ENCODE measurements at places on chromosomes 1 and 21. TPM values are rescaled to one million over a fixed set of nuclear protein-coding genes. Genes with fewer than 3 reads are reported as not detected.
A peak's percentile ranks its signal among the peaks of the same experiment; 100 is the strongest.

DNA sequence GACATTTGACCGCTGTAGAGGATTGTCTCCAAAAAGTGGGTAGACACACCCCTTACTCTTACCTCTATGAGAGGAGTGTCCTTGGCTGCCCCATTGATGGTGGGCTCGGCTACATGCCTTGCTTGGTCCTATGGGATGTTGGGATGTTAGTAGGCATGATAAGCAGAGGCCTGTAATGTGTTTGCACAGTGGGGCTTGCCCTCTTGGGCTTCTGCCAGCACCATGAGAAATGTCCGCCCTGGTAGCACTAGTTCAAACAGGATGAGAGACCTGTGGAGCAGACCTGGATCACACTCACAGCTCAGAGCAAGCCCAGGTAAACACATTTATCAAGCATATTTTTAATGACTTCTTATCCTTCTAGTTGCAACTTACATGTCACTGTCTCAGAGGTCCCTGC lies 54.2 kb downstream of the SH3GLB1 start:
- no peaks in the 10 kb centered on the region for H3K36me3 ChIP-seq
- no peaks in the 10 kb centered on the region for H3K4me1 ChIP-seq
- no peaks in the 10 kb centered on the region for H3K27me3 ChIP-seq
- no peak overlapping the region for H3K4me3 ChIP-seq
- no peak overlapping the region for H3K27ac ChIP-seq

DNA sequence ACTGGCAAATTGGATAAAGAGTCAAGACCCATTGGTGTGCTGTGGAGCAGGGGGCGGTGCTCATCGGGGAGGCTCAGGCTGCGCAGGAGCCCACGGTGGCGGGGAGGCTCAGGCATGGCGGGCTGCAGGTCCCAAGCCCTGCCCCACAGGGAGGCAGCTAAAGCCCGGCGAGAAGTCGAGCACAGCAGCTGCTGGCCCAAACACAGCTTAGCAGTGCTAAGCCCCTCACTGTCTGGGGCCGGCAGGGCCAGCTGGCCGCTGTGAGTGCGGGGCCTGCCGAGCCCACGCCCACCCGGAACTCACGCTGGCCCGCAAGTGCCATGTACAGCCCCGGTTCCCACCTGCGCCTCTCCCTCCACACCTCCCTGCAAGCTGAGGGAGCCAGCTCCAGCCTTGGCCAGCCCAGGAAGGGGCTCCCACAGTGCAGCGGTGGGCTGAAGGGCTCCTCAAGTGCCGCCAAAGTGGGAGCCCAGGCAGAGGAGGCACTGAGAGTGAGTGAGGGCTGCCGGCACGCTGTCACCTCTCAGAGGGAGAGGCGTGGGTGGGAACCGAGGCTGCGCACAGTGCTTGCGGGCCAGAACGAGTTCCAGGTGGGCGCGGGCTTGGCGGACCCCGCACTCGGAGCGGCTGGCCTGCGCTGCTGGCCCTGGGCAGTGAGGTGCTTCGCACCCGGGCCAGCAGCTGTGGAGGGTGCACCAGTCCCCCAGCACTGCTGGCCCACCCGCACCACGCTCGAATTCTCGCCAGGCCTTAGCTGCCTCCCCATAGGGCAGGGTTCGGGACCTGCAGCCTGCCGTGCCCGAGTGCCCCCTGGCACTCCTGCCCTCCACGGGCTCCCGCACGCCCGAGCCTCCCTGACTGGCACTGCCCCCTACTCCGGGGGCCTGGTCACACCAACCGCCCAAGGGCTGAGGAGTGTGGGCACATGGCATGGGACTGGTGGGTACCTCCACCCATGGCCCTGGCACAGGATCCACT lies 263.4 kb downstream of the GPR52 start:
- no peaks in the 10 kb centered on the region for H3K4me1 ChIP-seq
- no peak overlapping the region for H3K27ac ChIP-seq
- H3K36me3 ChIP-seq: no peaks in the 10 kb centered on the region
- H3K4me3 ChIP-seq: no peak overlapping the region
- no peaks in the 10 kb centered on the region for H3K27me3 ChIP-seq

- no peak for DNase-seq
- no peak overlapping the region for H3K27ac ChIP-seq
- H3K36me3 ChIP-seq: no peaks in the 10 kb centered on the region
These were observed 4.1 kb upstream of the ACOT11 start for GRCh38 chr1:54543729-54544496.

- H3K4me3 ChIP-seq: no peak overlapping the region
- peaks cover 3% of the 10 kb centered on the region for H3K36me3 ChIP-seq
- H3K27me3 ChIP-seq: no peaks in the 10 kb centered on the region
These were observed 3.4 kb downstream of the CBR1 start for GRCh38 chr21:36073181-36073580.

- no peaks in the 10 kb centered on the region for H3K36me3 ChIP-seq
- no peaks in the 10 kb centered on the region for H3K4me1 ChIP-seq
- H3K4me3 ChIP-seq: no peak overlapping the region
These were observed 53.5 kb upstream of the FOXD3 start for GRCh38 chr1:63268876-63269275.

DNA sequence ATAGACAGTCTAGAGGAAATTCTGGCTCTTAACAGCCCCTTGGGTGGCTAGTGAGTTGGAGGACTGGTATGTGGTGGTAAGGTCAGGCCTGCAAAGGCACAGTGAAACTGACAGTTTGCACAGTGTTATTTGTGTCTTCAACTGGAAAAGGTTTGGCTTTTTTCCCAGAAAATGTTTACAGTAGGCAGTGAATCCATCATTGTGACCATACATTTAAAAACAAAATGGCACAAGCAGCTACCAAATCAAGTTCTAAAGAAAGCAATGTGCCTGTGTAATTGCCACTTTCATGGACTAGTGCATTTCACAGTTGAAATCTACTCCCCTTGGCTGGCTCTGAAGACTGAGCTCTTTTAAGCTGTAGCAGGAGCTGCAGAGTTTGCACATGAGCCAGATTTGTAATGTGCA lies 24.8 kb downstream of the ATPAF1 start:
- H3K4me3 ChIP-seq: no peak overlapping the region
- DNase-seq: no peak
- no peaks in the 10 kb centered on the region for H3K27me3 ChIP-seq
- H3K36me3 ChIP-seq: peaks cover 5% of the 10 kb centered on the region

DNA sequence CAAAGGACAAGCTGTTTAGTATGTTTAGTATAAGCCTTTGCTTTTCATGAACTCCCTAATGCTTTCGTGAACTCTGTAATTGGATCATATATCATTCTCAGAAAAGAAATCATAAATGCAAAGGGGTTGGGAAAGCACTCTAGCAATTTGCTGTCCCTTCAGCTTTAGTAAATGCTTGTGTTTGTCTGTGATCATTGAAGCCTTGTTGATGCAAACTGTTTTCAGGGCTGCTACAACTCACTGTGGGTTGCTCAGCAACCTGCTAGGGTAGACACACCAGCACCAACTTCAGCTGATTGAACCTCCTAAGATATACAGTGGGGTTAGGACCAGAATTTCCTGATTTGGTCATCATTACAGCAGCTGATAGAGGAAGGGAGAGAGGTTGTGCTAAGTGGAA lies 95.0 kb downstream of the SGIP1 start:
- no peak overlapping the region for H3K27ac ChIP-seq
- H3K27me3 ChIP-seq: no peaks in the 10 kb centered on the region
- H3K4me1 ChIP-seq: no peaks in the 10 kb centered on the region
- no peak overlapping the region for H3K4me3 ChIP-seq

GRCh38 chr1:161207173-161207572 lies 5.0 kb downstream of the NDUFS2 start:
- no peaks in the 10 kb centered on the region for H3K4me1 ChIP-seq
- H3K36me3 ChIP-seq: peaks cover 16% of the 10 kb centered on the region
- peak overlapping the region; percentile 92 for H3K27ac ChIP-seq
- no peak overlapping the region for H3K4me3 ChIP-seq
- no peaks in the 10 kb centered on the region for H3K27me3 ChIP-seq

- no peak for DNase-seq
- no peak overlapping the region for H3K27ac ChIP-seq
- no peaks in the 10 kb centered on the region for H3K27me3 ChIP-seq
- H3K36me3 ChIP-seq: no peaks in the 10 kb centered on the region
These were observed 15.5 kb downstream of the CHI3L2 start for GRCh38 chr1:111242805-111243523.

- no peak for DNase-seq
- H3K4me3 ChIP-seq: no peak overlapping the region
- no peaks in the 10 kb centered on the region for H3K4me1 ChIP-seq
- no peak overlapping the region for H3K27ac ChIP-seq
- no peaks in the 10 kb centered on the region for H3K36me3 ChIP-seq
These were observed 38.6 kb upstream of the RALGPS2 start for GRCh38 chr1:178686407-178686806.

DNA sequence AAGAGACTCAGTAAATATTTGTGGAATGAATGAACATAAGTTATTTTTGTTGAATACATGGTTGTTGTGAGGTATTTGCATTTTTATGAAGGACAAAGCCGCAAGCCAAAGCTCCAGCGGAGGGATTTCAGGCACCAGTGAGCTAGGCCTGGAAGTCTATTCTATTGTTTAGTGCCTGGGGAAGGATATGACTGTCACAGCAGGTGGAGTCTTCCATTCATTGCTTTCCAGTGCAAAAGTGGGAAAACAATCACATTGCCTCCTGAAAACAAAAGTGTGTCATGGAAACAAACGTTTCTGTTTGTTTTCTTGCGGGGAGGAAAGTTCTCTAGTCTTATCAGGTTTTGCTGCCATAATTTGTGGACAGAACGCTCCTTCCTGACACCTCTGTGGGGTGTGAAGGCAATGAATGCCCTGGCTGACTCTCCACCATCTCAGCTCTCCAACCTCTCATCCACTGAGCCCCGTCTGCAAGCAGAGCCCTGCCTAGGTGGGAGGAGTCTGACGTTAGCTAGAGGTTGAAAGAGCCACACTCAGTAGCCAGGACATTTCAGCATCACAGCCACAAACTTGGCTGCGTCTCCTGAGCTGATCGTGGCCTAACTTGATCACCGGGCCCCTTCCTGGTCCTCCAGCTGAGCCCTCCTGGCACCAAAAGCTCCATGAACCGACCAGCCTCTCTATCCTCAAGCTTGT lies 739.1 kb downstream of the MATN1 start:
- no peak for DNase-seq
- H3K27ac ChIP-seq: peak overlapping the region; percentile 30
- no peaks in the 10 kb centered on the region for H3K27me3 ChIP-seq
- peaks cover 17% of the 10 kb centered on the region for H3K4me1 ChIP-seq

- no peak overlapping the region for H3K27ac ChIP-seq
- no peaks in the 10 kb centered on the region for H3K27me3 ChIP-seq
- no peaks in the 10 kb centered on the region for H3K4me1 ChIP-seq
These were observed 44.2 kb upstream of the KDM4A start for GRCh38 chr1:43605766-43606165.

GRCh38 chr21:19510057-19510456 lies 1106.5 kb upstream of the TMPRSS15 start:
- H3K27ac ChIP-seq: no peak overlapping the region
- H3K4me3 ChIP-seq: no peak overlapping the region
- no peaks in the 10 kb centered on the region for H3K4me1 ChIP-seq
- no peak for DNase-seq

DNA sequence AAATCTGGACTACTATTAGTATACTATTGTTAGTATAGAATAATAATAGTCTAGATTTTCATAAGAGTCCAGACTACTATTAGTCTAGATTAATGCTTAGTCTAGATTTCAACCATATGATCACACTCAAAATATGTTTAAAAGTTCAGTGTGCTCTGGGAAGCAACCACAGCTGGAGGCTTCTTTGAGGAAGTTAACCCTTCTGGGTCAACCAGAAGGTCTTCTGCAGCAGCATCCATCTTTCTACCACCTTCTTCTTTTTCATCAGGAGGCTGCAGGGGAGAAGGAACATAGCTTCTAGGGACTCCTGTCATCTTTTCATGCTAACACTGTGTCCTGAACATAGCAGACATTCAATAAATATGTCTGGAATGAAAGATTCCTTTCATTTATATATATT lies 51.2 kb upstream of the DNAJC6 start:
- H3K4me1 ChIP-seq: peaks cover 8% of the 10 kb centered on the region
- H3K27me3 ChIP-seq: no peaks in the 10 kb centered on the region
- DNase-seq: no peak
- H3K4me3 ChIP-seq: no peak overlapping the region

- H3K4me1 ChIP-seq: no peaks in the 10 kb centered on the region
- DNase-seq: no peak
- no peaks in the 10 kb centered on the region for H3K36me3 ChIP-seq
These were observed 26.2 kb upstream of the TADA1 start for GRCh38 chr1:166902279-166902678.

DNA sequence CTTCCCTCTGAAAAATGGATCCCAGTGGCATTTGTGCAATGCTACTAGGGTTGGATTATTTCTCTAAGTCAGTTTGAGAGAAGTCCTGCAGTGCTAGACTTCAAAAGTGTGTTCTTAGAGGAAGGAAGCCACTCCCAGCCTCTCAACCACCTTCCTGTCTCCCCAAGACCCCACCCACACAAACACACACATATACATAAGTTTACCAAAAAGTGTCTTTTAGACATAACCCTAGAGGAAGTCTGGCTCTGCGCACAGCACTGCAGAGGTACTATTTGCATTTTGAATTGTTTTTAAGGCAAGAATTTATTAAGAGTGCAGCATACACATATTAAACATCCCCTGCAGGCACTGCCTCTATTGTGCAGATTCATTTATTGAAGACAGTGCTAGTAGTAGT lies 127.3 kb downstream of the HHIPL2 start:
- no peak for DNase-seq
- no peaks in the 10 kb centered on the region for H3K4me1 ChIP-seq
- no peaks in the 10 kb centered on the region for H3K27me3 ChIP-seq
- H3K4me3 ChIP-seq: no peak overlapping the region

GRCh38 chr1:31760471-31761470 lies 3.4 kb downstream of the ADGRB2 start:
- H3K36me3 ChIP-seq: no peaks in the 10 kb centered on the region
- DNase-seq: peak; percentile 80
- peaks cover 15% of the 10 kb centered on the region for H3K4me1 ChIP-seq
- H3K4me3 ChIP-seq: peak overlapping the region; percentile 41
- H3K27me3 ChIP-seq: no peaks in the 10 kb centered on the region

GRCh38 chr1:32273391-32274208 lies 18.3 kb upstream of the HDAC1 start:
- H3K27me3 ChIP-seq: peaks cover 3% of the 10 kb centered on the region
- H3K4me1 ChIP-seq: peaks cover 2% of the 10 kb centered on the region
- H3K4me3 ChIP-seq: no peak overlapping the region

GRCh38 chr1:54352755-54353154 lies 53.4 kb downstream of the SSBP3 start:
- no peaks in the 10 kb centered on the region for H3K36me3 ChIP-seq
- DNase-seq: no peak
- no peak overlapping the region for H3K27ac ChIP-seq
- H3K4me1 ChIP-seq: peaks cover 34% of the 10 kb centered on the region

DNA sequence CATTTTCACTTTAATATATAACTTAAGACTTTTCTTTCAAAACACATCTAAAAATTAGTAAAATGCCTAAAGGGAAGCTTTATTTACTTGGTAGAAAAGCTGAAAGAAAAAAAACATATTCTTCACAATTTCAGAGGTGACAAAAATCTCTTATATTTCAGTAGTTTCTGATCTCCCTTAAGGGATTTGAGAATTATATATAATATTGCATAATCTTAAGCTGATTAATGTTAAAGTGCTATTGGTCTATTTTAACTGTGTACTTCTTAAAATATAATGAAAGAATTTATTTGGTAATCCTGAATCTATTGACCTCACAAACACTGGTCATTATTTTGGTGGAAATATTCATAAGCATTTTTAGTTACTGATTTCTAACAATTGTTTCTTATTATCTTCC lies 1.2 kb upstream of the VPS45 start:
- peak overlapping the region; percentile 99 for H3K4me3 ChIP-seq
- H3K27me3 ChIP-seq: no peaks in the 10 kb centered on the region
- H3K4me1 ChIP-seq: no peaks in the 10 kb centered on the region
- no peak overlapping the region for H3K27ac ChIP-seq
- no peak for DNase-seq
- peaks cover 4% of the 10 kb centered on the region for H3K36me3 ChIP-seq

Gene TMEM201
- 13.2 TPM for total RNA-seq

Gene DNAI4
- total RNA-seq: 26.8 TPM

Gene LHX4
- total RNA-seq: not detected

Gene CELA3B
- total RNA-seq: not detected

Gene GATAD2B
- total RNA-seq: 49.0 TPM

Gene IL23R
- 0.19 TPM for total RNA-seq

Gene LCE1D
- not detected for total RNA-seq

Gene TMCC2
- 1.3 TPM for total RNA-seq
